ENCODE measurements at places on chromosomes 6 and 20.

- no peak for DNase-seq
Measured at GRCh38 chr6:133555685-133556084, 314.5 kb downstream of the EYA4 start.

DNA sequence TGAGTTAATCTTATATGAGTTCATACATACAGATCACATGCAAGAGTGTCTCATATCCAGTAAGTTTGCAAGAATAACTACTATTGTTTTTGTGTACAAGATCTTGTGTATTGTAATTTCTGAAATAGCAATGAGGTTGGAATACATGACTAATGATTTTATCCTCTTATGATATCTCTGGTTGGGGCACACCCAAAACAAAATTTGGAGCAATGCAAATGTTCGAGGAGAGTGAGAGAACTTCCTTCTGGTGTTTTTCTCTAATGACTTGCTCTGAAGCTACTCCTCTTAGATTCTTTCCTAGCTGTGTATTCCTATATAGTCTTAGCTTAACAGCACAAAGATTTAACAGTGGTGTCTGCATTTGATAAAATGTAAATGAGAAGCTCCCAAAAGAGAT lies 252.5 kb downstream of the LAMA2 start:
- no peak for DNase-seq

- no peak for DNase-seq
Measured at GRCh38 chr6:42987533-42988451, 3.4 kb downstream of the PPP2R5D start.

- no peak for DNase-seq
Measured at GRCh38 chr20:2133318-2134183, 31.9 kb downstream of the STK35 start.

DNA sequence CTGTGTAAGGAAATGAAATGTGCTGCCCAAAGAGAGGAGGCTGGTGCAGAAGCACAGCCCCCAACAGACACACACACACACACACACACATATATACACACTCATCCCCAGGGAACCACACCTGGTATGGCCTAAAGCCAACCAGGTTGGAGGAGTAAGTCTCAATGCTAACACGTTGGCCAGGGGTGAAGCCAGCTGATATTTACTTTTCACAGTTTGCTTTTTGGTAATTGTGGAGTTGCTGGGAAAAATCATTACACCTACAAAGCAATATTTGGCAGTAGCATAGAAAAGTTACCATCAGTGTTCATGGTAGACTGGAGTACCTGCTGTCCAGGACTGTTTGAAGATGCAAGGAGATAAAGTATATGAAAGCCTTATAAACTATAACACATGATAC lies 50.3 kb upstream of the NAA20 start:
- DNase-seq = no peak
